Activated naive CD4-positive, alpha-beta T cell treated with anti-CD3 and anti-CD28 coated beads, Interleukin-2, amount 50 U/mL, for 72 hours (primary cell): ENCODE measurements at places on chromosomes 3 and 15. TPM values are rescaled to one million over a fixed set of nuclear protein-coding genes. Genes with fewer than 3 reads are reported as not detected.

ANKRD34C gene
- total RNA-seq, result not detected

USP50 gene
- not detected for total RNA-seq

DNAJA4 gene
- 39.0 TPM for total RNA-seq

MKRN3 gene
- total RNA-seq, result 0.46 TPM

UQCRC1 gene
- total RNA-seq, result 269 TPM

CLPX gene
- total RNA-seq, result 66.6 TPM

CATSPER2 gene
- total RNA-seq, result 8.1 TPM

CYP11A1 gene
- total RNA-seq, result 0.59 TPM

NAALADL2 gene
- 0.35 TPM for total RNA-seq

SH2D7 gene
- total RNA-seq, result not detected

GNAT1 gene
- not detected for total RNA-seq

POLQ gene
- total RNA-seq, result 28.7 TPM

SLC38A3 gene
- not detected for total RNA-seq

TUSC7 gene
- not detected for total RNA-seq

SLC28A1 gene
- not detected for total RNA-seq

PCLAF gene
- total RNA-seq, result 100 TPM

IMPG2 gene
- 0.45 TPM for total RNA-seq

MAP3K13 gene
- total RNA-seq, result 10.7 TPM

CACNA1D gene
- 0.10 TPM for total RNA-seq

PLA2G4D gene
- total RNA-seq, result not detected

AHSG gene
- not detected for total RNA-seq

ITIH1 gene
- total RNA-seq, result not detected

ITGA11 gene
- total RNA-seq, result 0.27 TPM

ATP2B2 gene
- total RNA-seq, result not detected

DET1 gene
- total RNA-seq, result 4.0 TPM
